ENCODE measurements at places on chromosomes 5 and 9.
A peak's percentile ranks its signal among the peaks of the same experiment; 100 is the strongest.

- DNase-seq = no peak
Observed at GRCh38 chr9:119537138-119537537, 167.9 kb upstream of the BRINP1 start.

GRCh38 chr9:126722922-126723806, 81.7 kb upstream of the ZBTB43 start:
- DNase-seq = peak; percentile 34

DNA sequence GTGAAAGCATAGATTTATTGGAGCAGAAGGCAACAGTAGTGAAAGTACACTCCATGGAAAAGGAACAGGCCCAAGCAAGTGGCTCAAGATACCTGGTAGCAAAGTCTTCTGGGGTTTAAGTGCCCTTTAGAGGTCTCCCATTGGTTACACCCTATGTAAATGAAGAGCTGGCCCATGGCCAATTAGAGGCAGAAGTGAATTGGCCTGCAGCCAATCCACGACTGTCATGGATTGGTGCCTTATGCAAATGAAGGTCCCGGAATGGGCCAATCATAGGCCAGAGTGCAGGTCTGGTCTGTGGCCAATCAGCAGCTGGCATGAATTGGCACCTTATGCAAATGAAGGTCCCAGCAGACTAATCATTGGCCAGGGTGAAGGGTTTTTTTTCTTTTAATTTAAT, 64.2 kb upstream of the PCSK5 start:
- no peak for DNase-seq

GRCh38 chr9:91534374-91534773, 110.7 kb upstream of the NFIL3 start:
- DNase-seq = no peak

DNA sequence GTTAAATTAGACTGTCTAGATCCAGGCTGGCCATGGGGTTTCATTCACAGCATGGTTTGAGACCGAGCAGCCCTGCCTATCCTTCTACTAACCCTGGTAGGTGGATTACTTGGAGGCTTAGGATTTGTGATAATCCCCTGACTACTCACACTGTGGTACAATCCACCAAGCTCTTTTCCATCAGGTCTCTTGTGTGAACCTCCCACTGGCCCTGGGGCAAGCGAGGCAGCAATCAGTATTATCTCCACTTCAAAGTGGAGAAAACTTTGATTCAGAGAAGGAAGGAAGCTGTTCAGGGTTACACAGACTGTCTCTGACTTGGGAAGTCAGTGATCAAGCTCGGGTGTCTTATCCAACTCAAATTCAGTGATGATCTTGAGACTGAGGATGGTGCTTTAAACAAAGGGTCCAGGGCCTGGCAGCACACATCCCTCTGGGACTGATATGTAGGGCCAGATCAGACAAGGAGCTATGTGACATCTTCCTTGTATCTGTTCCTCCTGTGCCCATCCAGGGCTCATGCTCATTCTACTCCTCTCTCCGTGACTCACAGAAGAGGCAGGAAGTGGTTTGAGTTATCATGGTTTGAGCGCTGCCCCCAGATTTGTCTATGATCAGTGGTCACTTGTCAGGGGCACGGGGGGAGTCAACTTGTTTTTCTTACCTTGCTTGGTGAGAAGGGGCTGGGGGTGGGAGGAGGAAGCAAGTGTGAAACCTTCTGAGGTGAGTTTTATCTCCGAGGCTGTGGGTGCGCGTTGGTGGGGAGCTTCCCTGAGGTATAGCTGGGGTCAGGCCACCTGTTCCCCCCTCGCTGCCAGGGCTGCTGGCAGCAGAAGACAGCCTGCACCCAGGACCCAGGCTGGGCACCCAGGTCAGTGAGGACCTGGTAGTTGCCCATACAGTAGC, 48.6 kb downstream of the RGS3 start:
- peak; percentile 33 for DNase-seq

GRCh38 chr5:95519151-95519550, 35.6 kb downstream of the SKIC3 start:
- DNase-seq = no peak
